Fibroblast of gingiva (primary cell): ENCODE measurements at places on chromosomes 6 and 20.

DNA sequence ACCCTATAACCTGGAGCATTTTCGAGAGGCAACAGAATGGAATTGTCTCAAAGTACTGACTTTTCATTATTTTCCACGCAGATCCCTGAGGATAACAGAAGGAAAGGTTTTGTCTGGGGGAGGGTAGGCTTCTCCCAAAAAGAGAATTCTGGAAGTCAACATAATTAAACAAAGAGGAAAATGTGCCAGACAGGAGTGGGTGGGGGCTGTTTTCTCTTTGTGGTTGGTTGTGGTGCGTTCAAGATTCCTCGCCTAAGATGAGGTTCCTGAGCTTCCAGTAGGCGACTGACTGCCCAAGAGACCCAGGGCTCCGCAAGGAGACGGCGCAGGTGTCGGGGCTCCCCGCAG, 70.4 kb downstream of the SOX4 start:
- DNase-seq = no peak

DNA sequence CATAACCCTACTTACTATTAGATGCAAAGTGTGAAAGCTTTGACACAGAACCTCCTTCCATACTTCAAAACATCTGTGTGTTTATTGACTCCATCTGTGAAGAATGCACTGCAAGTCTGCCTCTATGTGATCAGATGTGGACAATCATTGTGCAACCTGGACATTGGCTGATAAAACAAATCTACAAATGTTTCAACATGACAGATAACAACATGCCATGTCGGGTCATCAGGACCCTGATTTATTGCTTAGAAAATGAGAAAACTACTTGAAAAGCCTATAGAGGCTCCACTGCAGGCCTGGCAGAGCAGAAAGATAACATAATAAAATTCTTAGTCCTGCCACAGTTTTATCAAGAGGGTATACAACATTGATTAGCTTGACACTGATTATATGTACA, 1286.4 kb downstream of the GRIK2 start:
- DNase-seq = no peak

DNA sequence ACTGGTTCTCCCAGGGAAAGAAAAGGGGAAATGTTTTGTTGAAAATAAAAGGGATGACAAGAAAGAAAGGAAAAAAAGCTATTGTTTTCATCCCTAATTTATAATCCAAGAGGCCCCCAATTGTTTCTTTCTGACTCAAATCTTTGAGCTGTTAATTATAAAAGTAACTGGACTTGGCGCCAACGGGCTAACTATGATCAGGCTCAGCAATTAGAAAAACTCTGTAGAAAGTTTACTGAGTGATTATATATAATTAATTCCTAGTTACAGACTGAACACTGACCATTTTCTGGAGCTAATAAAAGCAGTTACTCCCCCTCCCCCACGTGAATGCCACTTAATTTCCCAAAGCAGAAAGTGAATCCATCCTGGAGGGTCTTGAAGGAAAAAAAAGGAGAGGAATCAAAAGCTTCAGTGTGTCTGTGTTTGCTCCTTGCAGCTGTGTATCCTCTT, 3.2 kb downstream of the ZMYND8 start:
- no peak for DNase-seq

- DNase-seq = no peak
These were observed 111.5 kb downstream of the SLC16A10 start for GRCh38 chr6:111198841-111199240.

- no peak for DNase-seq
These were observed 39.4 kb upstream of the PMEPA1 start for GRCh38 chr20:57749131-57749690.
